ENCODE measurements at places on chromosomes 2 and 18.

DNA sequence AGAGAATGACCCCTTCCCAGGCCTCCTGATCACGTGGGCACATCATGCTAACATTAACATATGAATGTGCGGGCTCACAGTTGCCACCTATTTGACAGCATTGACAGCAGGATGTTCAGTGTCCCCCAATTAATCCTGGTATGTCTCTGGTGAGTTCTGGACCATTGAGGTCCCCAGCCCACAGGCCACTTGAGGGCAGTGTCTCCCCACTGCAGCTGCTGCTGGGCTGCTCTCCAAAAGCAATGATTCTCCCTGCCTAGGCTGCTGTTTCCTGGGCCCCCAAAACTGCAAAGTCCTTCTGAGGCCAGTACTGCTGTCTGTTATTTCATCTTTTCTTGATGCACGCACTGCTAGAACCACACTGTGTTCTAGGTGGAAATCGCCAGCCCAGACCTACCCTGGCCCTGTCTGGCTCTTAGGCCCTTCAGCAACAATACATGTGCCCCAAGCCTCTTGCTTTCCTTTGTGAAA lies 52.7 kb upstream of the MAPK4 start:
- DNase-seq, result peak; percentile 19

- DNase-seq, result peak; percentile 33
Measured at GRCh38 chr2:138373993-138374408, 127.6 kb upstream of the SPOPL start.

- no peak for DNase-seq
Measured at GRCh38 chr2:60954139-60954538, 63.4 kb upstream of the PEX13 start.

DNA sequence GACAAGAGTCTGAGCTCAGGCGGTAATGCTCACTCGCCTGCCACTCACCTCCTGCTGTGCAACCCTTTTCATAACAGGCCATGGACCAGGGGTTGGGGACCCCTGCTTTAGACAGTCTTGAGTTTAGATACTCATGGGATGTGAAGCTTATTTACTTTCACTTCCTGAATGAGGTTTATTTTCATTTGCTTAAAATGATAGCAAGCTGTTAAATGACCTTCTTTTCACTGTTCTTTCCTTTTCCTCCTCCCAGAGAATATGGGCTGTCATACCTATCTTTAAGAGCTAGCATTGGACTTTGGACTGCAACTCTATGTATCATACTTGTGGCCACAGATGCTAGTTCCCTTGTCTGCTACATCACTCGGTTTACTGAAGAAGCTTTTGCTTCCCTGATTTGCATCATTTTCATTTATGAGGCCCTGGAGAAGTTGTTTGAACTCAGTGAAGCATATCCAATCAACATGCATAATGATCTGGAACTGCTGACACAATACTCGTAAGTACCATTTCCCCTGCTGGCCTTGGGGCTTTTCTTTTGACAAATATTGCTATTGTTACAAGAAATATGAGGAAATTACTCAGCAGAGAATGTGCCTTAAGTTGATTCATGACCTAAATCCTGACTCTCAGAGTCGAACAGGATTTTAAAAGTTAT lies 168.5 kb downstream of the DPP4 start:
- peak; percentile 4 for DNase-seq

DNA sequence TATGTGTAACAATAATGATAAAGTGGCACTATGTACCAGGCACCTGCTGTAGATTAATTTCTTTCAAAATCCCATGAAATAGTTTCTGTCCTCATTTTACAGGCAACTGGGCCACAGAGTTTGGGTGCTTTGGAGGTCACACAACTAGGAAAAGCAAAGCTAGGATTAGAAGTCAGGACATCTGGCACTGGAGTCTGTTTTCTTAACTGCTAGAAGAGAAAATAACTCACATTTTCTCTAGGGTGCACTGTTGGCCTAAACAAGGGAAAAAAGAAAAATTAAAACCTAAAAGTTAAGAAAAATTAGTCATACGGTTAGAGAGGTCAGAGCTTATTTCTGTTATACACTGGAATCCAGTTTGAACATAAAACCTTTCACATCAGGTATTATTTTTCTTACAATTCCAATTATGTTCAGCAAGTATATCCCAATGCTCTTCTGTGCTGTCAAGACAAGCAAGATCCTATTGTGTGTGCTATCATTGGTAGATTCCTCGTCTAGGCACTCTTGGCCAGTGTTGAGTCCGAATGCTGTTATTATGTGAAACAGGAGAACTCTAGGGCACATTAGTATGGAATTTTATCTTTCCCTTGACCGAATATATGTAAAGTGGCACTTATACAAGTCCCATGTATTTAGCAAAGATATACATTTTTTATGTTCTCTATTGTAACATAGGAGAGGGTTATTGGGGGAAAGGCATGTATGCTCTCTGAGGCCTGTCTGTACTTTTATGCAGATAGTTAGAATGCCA lies 1.5 kb upstream of the OSGEPL1 start:
- DNase-seq, result peak; percentile 11

DNA sequence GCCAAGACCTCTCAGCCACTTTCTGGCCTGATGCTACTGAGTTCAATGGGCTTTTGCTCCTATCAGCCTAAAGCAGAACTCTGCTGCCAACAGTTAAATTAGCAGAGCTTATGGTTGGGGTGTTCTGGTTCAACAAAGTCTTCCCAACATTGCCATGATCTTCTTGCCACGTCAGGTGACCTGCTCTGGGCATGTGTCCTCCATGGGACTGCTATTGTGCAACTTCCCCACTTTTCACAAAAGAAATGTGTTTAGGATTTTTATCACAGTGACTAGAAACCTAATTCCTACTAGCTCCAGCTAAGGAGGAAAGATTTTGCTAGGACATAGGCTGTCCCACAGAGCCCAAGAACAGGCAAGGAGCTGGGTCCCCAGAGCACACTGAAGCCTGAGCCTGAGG lies 56.4 kb downstream of the ALK start:
- no peak for DNase-seq

GRCh38 chr2:187442778-187443177 lies 5.3 kb downstream of the CALCRL start:
- no peak for DNase-seq

DNA sequence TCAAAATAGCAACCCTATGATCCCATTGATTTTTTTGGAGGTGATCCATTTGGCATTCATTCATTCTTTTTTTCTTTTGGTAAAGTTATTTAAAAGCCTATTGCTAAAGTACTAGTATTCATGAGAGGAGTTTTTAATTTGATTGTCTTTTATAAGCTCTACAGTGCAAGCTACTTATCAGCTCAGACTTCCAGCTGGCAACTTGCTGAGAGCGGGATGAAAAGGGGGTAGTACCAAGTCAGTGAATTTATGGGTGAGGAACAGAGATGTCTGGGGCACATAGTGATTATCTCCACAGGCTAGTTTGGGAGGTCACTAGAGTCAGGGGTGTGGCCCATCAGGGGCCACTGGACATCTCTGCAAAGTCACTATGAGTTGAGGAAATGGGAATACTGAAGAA lies 202.4 kb downstream of the PIK3C3 start:
- DNase-seq, result no peak

All from fibroblast of skin of right quadriceps (primary cell).